ENCODE measurements at places on chromosomes 2 and 18.

DNA sequence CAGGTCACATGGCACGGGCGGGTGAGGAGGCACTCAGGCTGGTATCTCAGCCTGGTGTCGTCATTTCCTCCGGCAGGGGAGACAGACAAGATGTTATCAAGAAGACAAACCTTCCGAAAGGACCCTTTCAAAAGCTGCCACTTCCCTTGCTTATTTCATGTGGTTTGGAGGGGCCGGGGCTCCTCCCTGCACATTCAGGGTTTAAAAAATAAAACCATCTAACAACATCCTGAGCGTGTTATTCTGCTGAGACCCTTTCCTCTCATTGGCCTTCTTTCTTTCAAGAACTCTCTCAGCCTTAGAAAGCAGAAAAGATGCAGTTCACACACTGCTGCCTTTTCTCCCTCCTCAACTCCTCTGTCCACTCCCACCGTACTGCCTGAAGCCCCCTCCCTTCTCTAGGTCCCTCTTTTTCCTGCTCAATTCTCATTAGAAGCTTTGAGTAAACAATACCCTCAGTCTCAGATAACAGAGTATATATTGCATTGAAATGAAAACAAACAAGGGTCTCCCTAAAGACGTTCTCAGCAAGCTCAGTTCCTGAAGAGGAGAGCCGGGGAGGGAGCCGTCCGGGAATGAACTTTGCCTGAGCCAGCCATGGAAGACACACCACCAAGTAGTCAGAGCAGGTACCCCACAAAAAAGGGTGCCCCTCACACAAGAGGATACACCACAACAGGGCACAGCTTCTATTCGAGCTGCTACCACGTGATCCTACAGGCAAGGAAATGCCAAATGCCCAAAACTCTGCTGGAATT, 9.7 kb downstream of the SMAD7 start:
- no peak for DNase-seq

GRCh38 chr2:41543726-41544125, 504.1 kb upstream of the PKDCC start:
- no peak for DNase-seq

GRCh38 chr18:42508683-42509296, 553.8 kb downstream of the PIK3C3 start:
- DNase-seq: no peak

DNA sequence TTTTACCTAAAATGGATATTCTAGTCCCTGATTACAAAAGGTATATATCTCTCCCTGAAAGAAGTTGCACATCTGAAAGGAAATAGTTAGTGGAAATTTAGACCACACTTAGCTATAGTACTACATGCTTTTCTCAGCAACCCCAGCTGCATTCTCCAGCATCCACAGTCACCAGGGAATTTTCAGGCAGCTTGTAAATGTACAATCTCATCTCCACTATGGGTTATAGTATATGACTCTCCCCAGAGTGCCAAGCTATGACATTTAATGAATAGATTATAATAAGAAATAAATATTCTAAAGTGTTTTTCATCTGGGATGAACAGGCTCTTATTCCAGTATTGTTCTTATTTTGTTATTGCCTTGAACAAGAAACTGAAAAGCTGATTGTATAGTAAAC, 197.6 kb upstream of the HNRNPA3 start:
- no peak for DNase-seq

GRCh38 chr18:5884375-5884774, 10.9 kb downstream of the TMEM200C start:
- no peak for DNase-seq

- DNase-seq: no peak
These were observed 1.5 kb downstream of the EPB41L5 start for GRCh38 chr2:120014226-120014980.

- no peak for DNase-seq
These were observed 352.4 kb downstream of the EIPR1 start for GRCh38 chr2:3025261-3025660.

GRCh38 chr2:29033656-29034055, 40.7 kb downstream of the PCARE start:
- no peak for DNase-seq

GRCh38 chr2:8533923-8534322, 147.9 kb upstream of the ID2 start:
- no peak for DNase-seq

GRCh38 chr2:226426292-226426736, 373.3 kb downstream of the IRS1 start:
- DNase-seq: no peak

GRCh38 chr2:6068429-6068828, 376.2 kb downstream of the SOX11 start:
- no peak for DNase-seq

- no peak for DNase-seq
These were observed 72.1 kb upstream of the DSG1 start for GRCh38 chr18:31245820-31246219.

All from HuH-7 (cell line).